Smooth muscle cell of the brain vasculature (primary cell): ENCODE measurements at places on chromosomes 16 and 17.

- no peak for DNase-seq
Measured at GRCh38 chr17:61537264-61537771, 53.7 kb downstream of the NACA2 start.

- no peak for DNase-seq
Measured at GRCh38 chr17:38451840-38452529, 23.7 kb downstream of the ARHGAP23 start.

DNA sequence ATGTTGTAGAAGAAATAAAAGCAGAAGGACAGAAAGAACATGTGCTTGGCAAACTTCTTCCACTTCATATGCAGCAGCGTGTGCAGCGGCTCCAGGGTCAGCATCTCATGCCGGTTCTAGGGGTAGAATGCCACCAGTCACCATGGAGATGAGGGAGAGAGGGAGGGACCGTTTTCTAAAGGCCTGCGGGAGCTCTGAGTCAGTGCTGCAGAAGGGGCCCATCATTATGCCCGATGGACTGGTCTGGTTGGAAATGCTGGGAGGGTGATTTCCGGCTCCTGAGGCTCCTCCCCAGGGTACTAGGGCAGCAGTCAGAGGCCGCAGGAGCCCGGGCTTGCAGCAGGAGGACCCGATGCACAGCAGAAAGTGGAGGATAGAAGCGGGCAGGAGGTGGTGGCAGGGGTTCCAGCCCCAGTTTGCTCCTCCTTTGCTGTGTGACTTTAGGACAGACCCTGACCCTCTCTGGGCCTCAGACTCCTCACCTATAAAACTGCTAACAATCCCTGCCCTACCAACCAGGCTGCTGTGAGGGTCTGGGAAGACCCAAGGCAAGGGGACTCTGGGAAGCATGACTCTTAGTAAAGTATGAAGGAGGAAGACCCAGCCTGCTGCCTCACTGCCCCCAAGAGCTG lies 28.6 kb downstream of the TRPV3 start:
- peak; percentile 60 for DNase-seq

GRCh38 chr17:13727441-13728171 lies 125.9 kb upstream of the HS3ST3A1 start:
- DNase-seq, result no peak

DNA sequence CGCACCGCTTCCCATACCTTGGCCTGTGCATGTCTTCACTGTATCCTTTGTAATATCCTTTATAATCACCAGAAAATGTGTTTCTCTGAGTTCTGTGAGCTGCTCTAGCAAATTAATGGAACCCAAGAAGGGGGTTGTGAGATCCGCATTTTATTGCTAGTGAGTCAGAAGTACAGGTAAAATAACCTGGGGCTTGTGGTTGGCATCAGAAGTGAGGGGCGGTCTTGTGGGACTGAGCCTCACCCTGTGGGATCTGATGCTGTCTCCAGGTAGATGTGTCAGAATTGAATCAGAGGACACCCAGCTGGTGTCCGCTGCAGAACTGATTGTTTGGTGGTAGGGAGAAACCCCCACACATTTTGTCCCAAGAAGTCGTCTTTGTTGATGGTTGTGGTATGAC lies 382.4 kb downstream of the SNX29 start:
- DNase-seq, result no peak

GRCh38 chr16:68643227-68643626 lies 1.9 kb upstream of the CDH3 start:
- no peak for DNase-seq

GRCh38 chr17:75240394-75241142 lies 20.8 kb downstream of the GGA3 start:
- DNase-seq, result no peak

GRCh38 chr17:33948309-33948708 lies 306.8 kb upstream of the CCL2 start:
- no peak for DNase-seq

DNA sequence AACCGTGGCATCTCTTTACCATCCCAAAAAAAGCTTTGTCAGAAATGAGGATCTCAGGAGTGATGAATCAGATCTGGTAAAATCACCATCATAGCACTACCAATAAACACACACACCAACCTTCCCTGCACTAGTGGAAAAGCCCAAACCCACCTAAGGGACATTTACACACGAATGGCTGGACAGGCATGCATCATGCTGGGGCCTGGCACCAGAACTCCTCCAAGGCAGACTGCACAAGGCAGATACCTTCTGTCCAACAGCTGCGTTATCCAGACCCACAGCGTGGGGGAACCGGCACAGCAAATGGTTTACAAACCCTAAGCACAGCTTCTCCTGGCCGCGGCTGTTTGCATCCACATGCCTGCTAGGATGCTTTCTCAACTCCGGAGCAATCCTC lies 2.8 kb downstream of the ASIC2 start:
- DNase-seq, result no peak

DNA sequence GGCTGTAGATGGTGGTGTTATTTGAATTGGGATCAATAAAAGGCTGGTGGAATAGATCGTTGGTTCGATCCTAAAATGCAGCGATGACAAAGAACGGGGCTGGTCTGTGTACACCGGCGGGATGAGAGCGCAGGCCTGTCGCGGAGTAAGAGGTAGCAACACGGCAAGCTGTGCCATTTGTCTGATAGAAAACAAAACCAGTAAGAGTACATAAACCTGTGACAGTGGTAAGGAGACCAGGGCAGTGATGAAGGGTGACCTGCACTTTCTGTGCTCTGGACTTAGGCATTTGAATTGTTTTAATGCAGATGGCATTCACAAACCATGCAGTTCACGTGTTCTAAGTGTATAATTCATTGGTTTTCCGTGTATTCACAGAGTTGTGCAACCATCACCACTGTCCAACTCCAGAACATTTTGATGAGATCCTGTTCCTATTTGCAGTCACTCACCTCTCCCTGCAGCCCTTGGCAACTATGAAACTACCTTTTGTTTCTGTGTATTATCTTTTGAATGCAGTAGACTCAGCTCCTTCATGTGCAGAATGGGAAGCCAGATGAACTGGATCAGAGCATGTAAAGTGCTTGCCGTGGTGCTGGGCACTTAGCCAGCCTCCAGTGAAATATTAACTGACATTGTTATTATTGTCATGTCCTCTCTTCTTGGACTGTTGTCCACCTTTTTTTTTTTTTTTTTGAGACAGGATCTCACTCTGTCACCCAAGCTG lies 286.1 kb downstream of the SNX29 start:
- DNase-seq, result no peak

- DNase-seq, result no peak
Measured at GRCh38 chr16:52515068-52515671, 31.8 kb downstream of the TOX3 start.

DNA sequence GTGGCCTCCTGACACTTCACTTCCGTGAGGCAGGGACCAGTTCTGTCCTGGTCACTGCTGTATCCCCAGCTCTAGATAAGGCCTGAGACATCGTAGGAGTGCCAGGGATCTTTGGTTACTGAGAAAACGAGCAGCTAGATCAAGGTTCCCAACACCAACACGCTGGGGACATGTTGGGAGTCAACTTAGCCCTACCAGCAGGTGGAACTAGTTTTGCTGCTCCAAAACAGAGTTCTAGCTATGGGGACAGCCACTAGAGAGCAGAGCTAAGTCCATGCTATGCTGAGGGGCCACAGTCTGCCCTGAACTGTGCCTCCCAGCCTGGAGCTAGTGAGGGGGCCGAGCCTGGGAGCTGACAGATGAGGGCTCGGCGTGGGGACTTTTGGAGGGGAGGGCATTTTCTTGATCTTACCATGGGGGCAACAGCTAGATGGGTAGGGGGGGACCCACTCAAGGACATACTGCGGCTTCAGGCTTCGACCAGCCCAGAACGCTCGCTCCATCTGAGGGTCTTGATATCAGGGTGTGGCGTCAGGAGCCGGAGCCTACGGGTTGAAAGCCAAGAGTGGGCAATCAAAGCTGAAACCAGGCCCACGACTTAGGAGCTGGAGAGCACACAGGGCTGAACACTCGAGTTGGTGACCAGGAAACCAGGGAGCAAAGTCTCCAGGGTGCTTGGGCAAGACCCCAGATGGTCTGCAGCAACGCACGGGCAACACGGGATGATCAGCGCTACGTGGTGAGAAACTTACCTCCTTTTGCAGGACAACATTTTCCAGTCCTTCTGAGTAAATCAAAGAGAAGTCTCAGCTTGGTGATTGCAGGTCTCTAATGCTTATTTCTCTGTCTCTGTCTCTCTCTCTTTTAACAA lies 13.4 kb downstream of the SNX20 start:
- DNase-seq, result no peak

DNA sequence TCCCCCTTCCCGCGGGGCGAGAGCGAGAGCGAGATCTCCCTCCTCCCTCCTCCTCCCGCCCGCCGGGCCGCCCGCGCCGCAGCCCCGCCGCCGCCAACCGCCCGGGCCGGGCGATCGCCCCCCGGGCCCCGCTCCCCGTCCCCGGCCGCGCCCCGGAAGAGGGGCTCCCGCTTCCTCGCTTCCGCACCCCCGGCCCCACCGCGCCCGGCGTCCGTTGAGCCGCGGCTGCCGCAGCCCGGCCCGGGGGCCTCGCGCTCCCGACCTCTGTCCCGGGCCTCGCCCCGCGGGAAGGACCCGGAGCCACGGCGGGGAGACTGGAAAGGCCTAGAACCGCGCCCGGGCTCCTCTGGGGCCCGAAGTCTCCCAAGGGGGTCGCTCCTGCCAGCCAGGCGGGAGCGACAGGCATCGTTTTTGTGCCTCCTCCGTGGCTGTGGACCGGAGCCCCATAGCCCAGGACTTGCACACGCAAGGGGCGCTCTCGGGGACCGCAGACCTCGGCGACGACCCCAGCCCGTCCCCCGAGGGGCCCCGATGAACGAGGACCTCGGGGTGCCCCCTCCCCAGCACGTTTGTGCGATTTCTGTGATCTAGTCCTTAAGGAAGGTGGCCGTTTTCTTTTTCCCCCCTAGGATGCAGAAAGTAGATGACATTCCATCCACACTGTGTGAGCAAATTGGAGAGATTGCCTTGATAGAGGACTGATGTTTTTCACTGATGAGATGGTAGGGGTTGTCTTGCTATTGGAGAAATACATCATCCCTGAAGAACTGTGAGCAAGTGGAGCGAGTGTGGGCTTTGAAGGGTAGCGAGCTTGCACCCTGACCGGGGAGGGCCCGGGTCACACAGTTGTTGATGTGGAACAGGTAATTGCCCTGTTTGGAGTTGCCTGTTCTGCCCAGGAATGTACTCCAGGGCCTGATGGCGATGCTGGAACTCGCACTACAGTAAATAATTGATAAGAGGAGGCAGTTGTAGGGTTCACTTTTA lies 611 bp downstream of the BANP start:
- no peak for DNase-seq
